ENCODE measurements at places on chromosomes 4 and X. TPM values are rescaled to one million over a fixed set of nuclear protein-coding genes. Genes with fewer than 3 reads are reported as not detected.

GUCY2F gene
- not detected for total RNA-seq

NAP1L3 gene
- total RNA-seq: 0.23 TPM

LINC00632 gene
- total RNA-seq: 38.4 TPM

SSX2B gene
- total RNA-seq: not detected

REPS2 gene
- total RNA-seq: 0.84 TPM

STIM2 gene
- 8.4 TPM for total RNA-seq

- DNase-seq: no peak
These were observed 24.8 kb downstream of the NELFA start for GRCh38 chr4:1983846-1984405.

- DNase-seq: no peak
These were observed 25.2 kb upstream of the BCLAF3 start for GRCh38 chrX:20015945-20016615.

DNA sequence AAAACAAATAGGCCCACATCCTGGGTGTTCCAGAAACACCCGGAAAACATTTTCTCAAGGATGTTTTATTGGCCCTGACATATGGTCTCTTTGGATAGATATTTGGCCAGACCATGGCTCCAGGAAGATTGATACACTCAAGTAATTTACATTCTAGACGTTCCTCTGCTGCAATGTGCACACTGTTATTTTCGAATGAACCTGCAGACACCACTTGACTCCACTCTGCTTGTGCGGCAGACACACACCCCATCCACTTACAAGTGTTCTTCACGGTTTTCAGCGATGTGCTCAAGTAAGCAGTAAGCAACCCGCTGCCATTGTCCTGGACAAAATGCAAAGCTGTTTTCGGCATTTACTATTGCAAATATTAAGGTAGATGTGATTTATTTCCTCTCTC, 12.0 kb upstream of the GPM6A start:
- DNase-seq: no peak

- DNase-seq: no peak
These were observed 140.2 kb upstream of the KLF3 start for GRCh38 chr4:38523524-38524448.

DNA sequence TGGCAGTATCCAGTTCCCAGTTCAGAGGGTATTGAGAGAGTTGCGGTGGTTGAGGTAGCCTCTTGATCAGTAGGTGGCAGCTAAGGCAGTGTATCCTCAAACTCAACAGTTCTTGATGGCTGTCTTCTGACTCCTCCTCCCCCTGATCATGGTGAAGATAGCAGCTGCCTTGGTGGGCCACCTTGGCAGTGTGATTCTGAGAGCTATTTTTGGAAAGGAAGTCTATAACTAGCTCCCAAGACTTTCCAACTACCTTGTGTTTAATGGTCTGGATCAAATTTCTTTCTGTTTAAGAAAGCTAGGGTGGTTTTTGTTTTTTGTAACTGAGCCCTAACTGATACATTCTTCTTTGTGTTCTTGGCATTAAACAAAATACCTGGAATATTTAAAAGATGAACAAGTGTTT, 10.5 kb upstream of the TBC1D19 start:
- no peak for DNase-seq

DNA sequence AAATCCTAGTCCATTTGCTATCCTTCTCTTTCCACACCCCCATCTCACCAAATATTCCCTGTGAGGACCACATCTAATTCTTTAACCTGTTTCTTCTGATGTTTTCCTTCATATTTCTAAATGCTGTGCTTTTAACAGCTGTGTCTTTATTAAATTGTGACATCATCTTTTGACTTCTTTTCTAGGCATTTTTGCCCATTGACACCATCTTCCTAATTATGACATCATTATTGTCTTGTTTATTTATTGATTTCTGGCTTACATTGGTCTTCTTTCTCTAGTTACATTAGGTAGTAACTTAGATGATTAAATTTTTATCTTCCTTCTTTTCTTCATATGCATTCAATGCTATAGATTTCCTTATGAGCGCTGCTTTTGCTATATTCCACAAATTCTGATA, 175.8 kb upstream of the PDE5A start:
- no peak for DNase-seq

- DNase-seq: no peak
These were observed 9.5 kb upstream of the ETNPPL start for GRCh38 chr4:108772402-108772801.

- no peak for DNase-seq
These were observed 27.2 kb downstream of the AASDH start for GRCh38 chr4:56360071-56360470.

DNA sequence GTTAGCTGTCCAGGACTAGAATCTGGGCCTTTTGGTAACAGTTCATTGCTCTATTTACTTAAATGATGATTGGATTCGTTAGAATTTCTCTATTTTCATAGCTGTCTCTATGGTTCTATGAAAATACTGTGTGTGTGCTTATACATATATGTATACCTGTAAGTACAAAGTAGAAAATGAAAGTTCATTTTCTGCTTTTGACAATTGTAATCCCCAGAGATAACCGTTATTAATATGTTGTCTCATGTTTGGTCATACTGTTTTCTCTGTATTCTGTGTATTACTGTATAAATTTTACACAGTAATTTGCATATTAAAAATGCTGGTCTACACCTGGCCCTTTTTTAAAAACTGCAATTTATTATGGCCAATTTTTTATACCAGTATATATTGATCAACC, 55.4 kb downstream of the CLCN3 start:
- DNase-seq: no peak

DNA sequence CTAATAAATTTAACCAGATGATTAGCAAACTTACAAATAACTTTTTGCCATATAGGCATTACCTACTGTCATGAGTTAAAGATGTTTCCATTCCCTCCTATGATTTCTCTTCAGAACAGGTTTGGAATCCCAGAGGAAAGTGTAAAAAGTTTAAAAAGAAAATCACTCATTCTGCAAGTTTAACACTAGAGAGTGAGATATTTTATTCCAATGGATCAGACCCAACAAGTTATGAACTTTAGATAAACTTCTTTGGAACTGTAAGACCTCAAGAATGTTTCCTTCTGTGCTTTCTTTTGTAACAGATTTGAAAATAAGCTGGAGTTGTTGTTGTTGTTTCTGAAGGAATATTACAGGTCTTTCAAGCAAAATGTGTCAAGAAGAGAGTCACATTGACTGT, 51.6 kb downstream of the PPP3CA start:
- no peak for DNase-seq

- no peak for DNase-seq
These were observed 23.8 kb downstream of the MSL3 start for GRCh38 chrX:11781734-11782370.

DNA sequence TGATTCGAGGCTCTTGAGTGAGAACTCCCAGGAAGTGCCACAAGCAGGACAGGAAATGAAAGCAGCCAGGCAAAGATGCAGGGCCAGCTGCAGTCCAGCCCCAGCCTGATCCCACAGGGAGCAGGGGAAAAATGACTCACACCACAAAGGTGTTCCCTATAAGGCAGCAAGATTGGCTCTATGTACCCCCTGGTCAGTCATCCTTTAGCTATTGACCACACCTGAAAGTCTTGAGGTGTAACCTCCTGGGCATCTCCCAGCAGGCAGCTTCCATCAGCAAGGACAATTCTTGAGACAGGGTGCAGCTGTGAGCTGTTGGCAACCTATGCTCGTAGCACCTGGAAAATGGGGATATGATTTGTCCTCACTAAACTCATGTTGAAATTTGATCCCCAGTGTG, 27.9 kb upstream of the EXOC1L start:
- no peak for DNase-seq

GRCh38 chr4:130600706-130601105, 1504.8 kb downstream of the C4orf33 start:
- no peak for DNase-seq

DNA sequence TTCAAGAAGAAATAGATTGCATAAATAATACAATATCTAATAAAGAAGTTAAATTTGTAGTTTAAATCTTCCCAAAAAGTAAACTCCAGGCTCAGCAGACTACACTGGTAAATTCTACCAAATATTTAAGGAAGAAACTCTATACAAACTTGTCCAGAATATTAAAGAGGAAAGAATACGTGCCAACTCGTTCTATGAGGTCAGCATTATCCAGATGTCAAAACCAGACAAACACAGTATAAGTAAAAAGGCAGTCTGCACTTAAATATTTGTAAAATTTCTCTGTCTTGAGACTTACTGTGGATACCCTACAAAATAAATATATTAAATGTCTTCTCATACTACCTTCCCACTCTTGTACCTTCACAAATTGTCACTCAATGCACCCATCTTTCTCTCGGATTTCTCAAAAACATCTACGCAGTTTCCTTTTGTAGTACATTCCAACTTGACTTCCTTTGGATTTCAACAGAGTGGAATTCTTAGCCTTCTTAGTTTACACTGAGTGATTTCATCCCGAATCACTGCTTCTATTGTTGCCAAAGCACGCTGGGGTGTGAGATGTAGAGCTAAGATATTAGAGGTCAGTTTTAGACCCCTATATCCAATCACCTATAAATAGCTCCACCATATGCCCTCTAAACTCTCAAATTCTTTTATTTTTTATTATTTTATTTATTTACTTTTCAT, 71.6 kb upstream of the MAB21L2 start:
- DNase-seq: no peak

DNA sequence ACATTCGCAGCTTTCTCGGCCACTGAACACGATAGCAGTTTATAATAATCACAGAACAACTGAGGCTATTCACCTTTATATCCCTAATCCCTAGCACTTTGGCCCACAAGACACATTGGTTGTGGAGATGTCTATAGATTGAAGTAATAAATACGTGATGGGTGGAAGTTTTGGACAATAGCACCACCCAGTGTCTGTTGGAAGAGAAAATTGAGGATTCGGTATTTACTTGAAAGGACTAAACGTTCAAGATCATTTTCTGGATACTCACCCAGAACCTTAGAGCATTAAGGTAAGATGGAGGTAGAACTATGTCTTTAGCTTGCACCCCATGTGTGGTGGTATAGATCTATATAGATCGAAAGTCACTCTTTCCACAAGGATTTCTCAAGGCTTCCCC, 787 bp upstream of the TMSB15A start:
- no peak for DNase-seq

DNA sequence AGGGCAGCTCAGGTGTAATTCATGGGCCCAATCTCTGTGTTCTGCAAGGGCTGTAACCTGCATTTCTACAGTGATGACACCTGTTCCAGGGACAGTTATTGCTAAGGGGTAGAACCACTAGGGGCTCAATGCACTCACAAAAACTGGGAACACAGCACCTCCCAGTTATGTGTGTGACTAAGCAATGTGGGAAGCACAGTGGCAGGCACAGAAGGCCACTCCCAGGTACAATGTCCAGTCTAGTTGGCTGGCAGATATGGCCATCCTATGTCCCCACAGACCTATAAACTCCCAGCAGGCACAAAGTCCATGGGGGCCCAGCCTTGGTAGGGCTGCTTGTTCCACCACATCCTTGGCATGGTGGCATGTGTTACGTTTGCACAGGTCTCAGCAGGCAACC, 25.7 kb downstream of the CXCL13 start:
- no peak for DNase-seq

- no peak for DNase-seq
These were observed 32.3 kb upstream of the AFAP1 start for GRCh38 chr4:7971881-7972500.

DNA sequence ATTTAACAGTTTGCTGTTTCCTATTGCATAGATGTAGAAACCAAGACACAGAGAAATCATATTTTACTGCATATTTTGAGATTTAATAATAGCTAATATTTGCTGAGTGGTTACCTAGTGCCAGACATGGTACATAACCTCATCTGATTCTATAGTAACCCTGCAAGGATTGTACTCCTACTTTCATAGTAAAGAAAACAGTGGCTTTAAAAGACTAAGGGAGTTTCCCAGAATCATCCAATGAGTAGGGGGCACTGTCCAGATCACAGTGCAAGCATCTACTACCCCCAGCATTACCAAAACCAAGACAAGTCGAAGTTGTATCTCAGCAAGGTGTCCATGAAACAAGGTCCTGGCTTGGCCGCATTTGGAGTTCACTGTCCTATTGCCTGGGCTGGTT, 224.5 kb upstream of the TENM3 start:
- no peak for DNase-seq

DNA sequence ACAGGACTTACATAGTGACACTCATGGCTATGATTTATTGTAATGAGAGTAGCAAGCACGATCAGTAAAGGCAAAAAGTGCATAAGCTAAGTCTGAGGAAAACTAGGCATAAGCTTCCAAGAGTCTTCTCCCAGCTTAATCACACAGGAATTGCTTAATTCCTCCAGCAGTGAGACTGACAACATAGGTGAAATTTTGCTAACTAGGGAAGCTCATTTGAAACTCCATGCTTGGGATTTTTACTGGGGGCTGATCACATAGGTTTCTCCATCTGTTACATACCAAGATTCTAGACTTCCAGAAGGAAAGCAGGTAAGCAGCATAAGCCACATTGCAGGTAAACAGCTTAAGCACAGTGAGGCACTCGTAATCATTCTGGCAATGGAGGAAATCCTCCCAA, 71.8 kb upstream of the FHDC1 start:
- DNase-seq: no peak

DNA sequence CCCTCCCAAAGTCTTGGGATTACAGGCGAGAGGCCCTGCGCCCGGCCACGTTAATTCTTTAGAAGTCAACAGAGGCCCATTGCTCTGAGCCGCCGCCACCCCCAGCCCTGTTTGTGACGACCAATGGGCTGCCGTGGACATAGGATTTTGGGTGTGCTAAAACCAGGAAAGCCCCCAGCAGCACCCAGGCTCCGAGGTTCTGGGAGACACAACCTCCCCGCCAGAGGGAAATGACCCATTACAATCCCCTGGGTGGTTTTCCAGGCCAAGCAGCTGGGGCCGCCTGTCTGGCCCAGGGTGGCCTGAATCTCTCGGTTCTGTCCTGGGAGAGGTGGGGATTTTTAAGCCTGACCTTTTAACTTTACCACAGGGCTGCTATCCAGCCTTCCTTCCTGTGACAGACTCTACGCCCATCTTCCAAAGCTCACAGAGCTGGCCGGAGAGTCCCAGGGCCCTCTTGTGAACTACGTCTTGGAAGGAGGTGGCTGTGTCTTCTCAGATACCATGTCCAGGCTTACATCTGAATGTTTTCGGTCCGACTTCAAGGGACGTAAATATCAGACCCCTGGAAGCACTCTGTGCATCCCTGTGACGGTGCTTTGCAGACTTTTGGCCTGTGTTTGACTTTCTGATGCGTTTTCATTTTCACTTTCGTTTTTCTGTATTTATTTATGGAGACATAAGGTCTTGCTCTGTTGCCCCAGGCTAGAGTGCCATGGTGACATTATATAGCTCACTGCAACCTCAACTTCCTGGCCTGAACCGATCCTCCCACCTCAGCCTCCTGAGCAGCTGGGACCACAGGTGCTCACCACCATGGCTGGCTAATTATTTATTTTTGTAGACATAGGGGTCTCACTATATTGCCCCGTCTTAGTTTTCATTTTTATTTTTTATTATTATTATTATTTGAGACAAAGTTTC, 36.0 kb downstream of the P2RY8 start:
- no peak for DNase-seq

All from psoas muscle (tissue), 8 donors.